ENCODE measurements at places on chromosomes 7 and 10.

DNA sequence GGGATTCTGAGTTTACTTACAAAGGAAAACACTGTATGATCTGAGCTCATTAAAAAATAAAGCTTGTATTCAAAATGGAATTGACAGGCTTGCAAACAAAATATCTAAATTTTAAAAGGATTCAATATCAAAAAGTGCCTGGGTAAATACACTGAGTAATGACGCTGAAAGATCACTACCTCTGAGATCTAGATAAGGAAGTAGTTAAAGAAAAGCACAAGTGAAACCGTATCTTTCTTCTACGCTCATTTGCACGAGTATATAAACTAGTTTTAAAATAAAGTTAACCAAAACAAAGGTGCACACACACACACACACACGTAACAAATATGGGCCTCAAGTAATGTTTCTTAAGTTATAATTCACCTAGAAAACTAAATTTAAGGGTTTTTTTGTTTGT lies 93.4 kb downstream of the SNX13 start:
- no peak for DNase-seq

DNA sequence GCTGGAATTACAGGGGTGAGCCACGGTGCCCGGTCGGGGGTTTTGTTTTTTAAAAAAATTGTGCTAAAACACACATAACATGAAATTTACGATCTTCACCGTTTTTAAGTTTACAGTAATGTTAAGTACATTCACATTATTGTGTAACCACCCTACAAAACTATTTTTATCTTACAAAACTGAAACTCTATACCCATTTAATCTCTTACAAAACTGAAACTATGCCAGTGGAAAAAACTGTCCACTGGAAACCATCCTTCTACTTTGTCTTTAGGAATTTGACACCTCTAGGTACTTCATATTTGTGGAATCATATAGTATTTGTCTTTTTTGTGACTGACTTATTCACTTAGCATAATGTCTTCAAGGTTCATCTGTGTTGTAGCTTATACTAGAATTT lies 1.0 kb upstream of the PSMC2 start:
- DNase-seq = no peak

DNA sequence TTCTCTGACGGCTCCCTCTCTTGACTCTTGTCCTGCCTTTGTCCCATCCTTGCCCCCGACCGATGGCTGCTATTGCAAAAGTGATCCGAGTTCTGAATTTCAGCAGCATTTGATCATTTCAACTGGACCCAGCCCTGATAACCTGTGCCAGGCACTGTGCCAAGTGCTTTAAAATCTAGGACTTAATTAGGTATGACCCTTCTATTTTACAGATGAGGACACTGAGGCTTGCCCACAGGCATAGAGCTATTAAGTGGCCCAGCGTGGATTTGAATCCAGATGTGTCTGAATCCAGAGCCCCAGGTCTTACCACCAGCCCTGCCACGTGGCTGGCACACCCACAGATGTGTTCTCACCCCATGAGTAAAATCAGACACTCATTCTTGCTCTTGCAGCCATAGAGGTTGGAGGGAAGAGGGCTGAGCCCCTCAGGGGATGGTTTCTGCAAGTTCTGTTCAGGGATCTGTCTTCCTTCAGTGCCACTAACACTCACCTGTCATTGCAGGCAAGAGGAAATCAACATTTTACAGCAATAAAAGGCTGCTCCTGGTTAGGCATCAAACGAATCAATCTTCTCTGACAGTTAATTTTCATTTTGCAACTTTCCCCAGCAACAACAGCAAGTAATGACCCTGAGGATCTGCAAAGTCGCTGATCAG lies 101.2 kb downstream of the GRID1 start:
- no peak for DNase-seq

DNA sequence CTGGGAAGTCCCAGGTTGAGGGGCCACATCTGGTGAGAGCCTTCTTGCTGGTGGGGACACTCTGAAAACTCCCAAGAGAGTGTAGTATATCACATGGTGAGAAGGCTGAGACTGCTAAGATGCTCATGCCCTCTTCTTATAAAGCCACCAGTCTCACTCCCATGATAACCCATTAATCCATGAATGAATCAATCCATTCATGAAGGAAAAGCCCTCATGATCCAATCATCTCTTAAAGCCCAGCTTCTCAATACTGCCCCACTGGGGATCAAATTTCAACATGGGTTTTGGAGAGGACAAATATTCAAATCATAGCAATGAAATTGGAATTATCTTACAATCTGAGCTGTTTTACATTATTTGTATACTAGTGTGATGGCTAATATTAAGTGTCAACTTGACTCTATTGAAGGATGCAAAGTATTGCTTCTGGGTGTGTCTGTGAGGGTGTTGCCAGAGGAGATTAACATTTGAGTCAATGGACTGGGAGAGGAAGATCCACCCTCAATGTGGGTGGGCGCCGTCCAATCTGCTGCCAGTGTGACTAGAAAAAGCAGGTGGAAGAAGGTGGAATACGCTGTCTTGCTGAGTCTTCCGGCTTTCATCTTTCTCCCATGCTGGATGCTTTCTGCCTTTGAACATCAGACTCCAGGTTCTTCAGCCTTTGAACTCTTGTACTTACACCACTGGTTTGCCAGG lies 14.3 kb upstream of the UBE2D1 start:
- DNase-seq = no peak

GRCh38 chr7:29352041-29352440 lies 157.5 kb downstream of the CHN2 start:
- DNase-seq = no peak

- DNase-seq = no peak
Observed at GRCh38 chr7:47335557-47336471, 246.1 kb downstream of the TNS3 start.

DNA sequence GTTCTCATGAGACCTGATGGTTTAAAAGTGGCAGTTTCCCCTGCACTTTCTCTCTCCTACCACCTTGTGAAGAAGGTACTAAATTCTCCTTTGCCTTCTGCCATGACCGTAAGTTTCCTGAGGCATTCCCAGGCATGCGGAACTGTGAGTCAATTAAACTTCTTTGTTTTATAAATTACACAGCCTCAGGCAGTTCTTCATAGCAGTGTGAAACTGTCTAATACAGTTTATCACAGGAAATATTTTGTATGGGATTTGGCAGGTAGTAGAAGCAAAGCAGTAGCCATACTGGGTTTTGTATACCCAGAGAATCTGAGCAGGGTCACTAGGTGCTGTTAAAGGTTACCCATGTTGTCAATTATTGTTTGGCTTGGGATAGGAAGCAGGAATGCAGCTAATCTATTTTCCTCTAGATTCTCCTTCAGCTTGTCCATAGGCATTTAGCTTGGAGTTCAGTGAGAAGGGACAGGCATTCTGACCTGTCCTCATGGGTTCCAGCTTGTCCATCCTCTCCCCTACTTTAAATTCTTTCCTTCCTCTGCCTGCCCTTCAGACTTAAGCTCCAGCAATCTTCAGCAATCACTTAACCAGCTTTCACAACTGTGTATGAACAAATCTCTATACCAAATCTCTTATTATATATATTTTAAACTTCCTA lies 186.7 kb downstream of the PCLO start:
- no peak for DNase-seq

DNA sequence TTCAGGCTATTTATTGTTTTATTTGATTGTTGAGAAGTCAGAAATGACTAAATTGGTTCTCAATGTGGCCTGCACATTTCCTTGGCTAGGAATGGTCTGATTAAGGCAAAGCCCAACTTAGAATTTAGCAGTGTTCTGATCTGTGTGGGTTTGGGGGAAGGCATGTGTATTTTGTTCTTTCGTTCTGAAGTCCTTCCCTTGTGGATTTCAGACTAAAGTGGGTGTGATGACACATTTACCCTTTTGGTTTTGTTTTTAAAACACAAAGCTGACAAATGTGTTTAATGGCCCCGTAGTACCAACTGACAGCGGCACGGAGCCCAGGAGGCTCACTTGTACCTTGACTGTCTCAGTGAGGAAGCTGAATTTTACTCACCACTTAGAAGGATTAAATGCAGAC lies 452.3 kb upstream of the GALNT17 start:
- no peak for DNase-seq

Data from NCI-H1930 (cell line).